Ascending aorta (tissue), 2 donors: ENCODE measurements at places on chromosomes 6 and 20.

DNA sequence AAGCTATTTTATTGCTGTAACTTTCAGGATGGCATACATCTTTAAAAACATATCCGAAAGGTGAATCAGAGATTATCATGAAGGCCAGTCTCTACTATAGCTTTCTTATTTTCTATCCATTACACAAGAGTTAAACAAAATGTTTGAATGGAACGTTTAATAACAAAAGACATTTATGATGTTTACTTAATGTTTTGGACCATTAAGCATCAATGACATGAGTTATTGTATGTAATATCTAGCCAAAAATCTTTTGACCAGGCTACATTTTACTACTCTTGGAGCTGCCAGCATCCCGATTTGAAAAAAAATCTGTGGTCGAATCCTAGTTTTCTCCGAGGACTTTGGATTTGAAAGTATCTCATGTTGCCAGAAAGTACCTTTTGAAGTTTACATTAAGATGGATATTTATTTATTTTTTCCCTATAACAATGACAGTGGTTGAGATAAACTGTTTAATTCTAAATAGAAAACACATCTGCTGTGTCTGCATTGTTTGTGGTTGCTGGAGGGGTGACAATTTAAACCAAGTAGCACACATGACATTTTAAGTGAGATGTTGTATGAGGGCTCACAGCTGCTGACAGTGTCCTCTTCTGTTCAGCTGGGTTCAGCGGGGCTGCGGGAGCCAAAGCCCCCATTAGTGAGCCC lies 293.7 kb upstream of the TCF21 start:
- no peak for DNase-seq

GRCh38 chr6:13471184-13471583 lies 16.2 kb downstream of the GFOD1 start:
- no peak for DNase-seq

DNA sequence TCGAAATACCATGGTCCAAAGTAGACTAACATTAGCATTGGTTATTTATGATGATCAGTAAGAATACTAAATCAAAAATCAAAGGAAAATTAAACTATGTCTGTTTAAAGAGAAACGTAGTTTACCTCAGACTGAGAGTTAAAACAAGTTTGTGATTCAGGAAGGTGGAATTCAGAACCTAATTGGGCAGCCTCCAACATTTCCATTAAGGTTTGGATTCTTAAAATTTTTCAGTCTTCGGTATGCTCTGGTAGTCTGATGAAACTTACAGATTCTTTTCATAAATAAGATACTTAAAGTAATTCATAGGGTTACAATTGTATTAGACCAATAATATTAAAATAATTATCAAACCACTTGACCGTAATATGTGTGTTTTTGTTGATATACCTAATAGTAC lies 18.6 kb downstream of the HFE start:
- DNase-seq: no peak

DNA sequence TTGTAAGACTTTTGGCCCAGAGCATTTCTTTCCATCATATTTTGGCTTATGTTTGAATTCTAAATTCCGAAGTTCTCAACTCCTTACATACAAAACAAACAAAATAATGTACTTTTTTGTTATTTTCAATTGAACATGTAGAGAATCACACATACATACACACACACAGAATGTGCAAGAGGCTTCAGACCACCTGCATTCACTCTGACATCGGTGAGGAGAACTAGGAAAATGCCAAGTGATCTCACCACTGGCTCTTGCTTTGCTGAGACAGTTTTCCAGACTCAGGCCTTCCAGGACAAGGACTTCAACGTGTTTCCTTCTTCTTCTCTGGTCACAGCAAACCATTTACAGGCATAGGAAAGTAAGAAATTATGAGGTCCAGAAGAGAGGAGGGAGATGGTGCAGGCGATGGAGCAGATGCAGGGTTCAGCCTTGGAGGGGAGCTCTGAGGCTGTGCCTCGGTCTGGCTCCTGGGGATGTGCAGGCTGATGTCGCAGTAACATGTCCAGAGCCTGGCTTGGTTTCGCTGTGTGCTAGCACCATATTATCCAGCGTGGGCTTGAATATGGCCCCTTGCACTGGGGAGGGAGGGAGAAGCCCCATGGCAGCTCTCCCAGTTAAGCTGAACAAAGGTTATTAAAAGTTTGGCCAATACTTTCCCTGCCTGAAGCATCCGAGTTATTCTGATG lies 93.4 kb downstream of the DACT2 start:
- no peak for DNase-seq

- no peak for DNase-seq
These were observed 193.9 kb downstream of the ZNF217 start for GRCh38 chr20:53399592-53400335.

- DNase-seq: no peak
These were observed 112.0 kb upstream of the CCN2 start for GRCh38 chr6:132063204-132063603.

- no peak for DNase-seq
These were observed 181.5 kb upstream of the LAMP5 start for GRCh38 chr20:9332791-9333479.

DNA sequence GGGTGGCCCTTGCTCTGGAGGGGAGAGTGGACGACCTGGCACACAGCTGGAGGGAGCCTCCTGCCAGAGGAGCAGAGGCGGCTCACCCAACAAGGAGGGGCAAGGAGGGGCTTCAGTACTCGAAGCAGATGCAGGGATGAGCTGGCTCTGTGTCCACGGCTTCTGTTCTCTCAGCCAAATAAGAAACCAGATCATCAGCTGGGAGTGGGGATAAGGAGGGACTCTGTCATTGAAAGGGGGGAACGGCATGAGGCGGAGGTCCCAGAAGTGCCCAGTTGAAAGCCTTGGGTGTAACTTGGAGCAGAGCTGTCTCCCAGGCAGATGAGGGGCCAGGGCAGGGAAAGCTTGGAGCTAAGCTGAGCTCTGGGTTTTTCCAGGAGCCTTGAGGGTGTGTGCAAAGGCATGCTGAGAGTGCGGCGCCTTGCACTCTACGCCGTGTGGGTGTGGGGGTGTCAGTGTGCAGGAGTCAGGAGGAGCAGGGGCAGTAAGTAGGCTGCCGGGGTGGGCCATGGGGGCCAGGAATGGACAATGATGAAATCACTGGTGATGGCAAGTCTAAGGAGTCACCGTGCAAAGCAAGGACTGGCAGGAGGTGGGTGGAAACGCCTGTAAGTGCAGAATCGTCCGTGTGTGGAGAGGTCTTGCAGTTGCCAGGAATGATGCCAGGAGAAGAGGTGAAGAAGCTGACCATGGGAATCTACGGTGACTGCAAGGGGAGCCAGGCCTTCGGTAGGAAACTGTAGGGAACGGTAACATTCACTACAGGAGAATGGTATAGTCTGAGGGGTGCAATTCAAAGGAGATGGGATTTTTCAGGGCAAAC lies 85.4 kb upstream of the FOXQ1 start:
- DNase-seq: no peak

- DNase-seq: no peak
These were observed 283.0 kb downstream of the TSHZ2 start for GRCh38 chr20:53255102-53255710.

DNA sequence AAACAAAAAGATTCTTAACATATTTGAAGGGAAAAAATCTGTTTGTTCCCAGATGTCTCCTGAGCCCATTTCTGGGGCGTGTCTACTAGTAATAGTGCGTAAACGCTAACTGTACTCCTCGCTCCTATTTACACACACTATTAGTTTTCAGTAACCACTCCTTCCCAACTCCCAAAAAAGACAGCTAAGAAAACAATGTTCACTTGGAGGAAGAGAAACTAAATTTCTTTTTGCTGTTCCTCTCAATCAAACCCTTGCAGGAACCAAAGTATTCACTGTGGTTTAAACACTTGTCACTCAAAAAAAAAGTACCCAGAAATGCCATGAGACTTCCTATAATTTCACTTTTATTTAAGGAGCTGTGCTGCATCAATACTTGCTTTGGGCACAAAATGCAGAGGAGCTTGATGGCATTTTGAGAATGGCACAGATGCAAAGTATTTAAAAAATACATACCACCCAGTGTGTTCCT lies 118.2 kb downstream of the BACH2 start:
- no peak for DNase-seq

DNA sequence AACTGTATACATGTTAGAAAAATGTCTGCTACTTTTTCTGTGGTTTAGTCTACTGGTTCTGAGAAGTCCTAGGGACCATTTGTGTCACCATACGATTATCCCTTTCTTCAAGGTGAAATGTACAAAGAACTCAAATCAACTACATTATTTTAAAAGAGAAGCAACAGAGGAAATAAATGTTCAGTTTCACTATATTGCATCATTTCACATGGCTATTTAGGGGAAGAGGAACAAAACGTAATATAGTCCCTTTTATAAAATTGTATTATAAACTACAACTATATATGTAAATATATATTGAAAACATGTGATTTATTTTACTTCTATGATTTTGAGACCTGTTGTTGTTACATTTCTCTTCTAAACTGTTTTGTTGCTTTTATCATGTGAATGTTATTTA lies 1308.0 kb downstream of the EPHA7 start:
- no peak for DNase-seq

DNA sequence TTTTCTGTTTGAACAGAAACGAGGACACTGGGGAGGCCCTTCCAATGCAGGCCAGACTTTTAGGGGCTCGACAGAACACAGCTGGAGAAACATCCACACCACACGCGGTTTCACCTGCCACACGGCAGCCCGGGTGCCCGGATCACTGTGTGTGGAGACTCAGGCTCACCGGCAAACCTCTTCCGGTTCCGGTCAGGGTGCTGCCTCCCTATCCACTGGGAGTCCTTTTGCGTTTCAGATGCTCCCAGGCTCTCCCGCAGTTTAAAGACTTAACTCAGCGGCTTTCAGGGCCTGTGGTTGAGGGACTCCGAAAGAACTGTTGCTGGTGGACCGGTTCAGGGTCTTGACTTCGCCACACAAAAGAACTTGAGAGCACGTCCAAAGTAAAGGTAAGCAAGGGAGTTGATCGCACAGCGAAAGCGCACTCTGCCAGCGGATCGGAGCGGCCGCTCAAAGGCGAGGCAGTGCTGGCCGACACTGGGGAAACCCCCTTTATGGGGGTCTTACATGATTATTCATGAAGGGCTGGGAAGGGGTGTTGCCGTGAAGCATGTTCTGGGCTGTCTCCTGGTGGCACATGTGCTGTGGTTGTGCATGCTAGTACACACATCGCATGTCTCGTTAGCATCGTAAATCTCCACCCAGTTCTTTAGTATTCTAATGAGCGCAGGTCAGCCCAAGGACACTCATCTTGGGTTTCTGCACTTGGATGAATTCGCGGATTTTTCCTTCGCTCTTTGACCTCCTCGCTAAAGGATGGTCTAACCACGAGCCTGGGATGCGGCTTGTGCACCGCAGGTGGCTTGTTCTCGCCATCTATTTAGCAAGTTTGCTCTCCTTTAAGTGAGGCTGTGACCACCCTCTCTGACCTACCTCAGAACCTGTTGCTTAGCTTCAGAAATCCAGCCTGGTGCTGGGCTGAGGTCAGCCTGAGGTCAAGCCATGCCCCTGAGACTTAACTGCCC lies 180.3 kb downstream of the CDH26 start:
- no peak for DNase-seq

- no peak for DNase-seq
These were observed 11.8 kb upstream of the FERMT1 start for GRCh38 chr20:6134592-6134991.

- no peak for DNase-seq
These were observed 688 bp downstream of the COMMD7 start for GRCh38 chr20:32742322-32743236.

- no peak for DNase-seq
These were observed 24.7 kb downstream of the ZSCAN31 start for GRCh38 chr6:28311139-28311823.

- no peak for DNase-seq
These were observed 22.4 kb upstream of the GLP1R start for GRCh38 chr6:39026175-39026574.

- no peak for DNase-seq
These were observed 11.2 kb upstream of the GRM1 start for GRCh38 chr6:146017672-146018071.

DNA sequence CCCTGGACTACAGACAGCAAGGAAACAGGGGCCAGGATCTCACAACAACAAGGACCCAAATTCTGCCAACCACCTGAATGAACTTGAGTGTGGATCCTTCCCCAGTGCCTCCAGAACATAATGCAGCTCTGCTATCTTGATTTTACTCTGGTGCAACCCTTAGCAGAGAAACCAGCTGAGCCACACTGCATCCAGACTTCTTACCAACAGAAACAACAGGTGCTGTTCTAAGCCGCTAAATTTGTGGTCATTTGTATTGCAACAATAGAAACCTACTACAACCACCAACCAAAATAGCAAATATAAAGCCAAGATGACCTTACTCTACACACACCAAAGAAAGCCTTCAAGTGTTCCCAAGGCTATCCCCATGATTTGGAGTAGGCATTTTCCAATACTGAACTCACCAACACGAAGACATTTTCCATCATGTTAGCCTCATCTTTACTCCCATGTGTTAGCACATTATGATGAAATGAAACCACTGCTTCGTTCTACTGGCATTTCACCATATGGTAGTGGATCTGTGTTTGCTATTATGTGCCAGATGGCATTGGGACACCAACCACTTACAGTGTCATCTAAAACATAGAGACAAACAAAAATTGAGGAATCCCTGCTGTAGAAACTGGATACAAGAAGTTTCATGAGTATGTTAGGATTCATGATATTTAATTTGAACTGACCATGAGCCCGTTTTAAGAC lies 249.8 kb upstream of the ID4 start:
- no peak for DNase-seq

DNA sequence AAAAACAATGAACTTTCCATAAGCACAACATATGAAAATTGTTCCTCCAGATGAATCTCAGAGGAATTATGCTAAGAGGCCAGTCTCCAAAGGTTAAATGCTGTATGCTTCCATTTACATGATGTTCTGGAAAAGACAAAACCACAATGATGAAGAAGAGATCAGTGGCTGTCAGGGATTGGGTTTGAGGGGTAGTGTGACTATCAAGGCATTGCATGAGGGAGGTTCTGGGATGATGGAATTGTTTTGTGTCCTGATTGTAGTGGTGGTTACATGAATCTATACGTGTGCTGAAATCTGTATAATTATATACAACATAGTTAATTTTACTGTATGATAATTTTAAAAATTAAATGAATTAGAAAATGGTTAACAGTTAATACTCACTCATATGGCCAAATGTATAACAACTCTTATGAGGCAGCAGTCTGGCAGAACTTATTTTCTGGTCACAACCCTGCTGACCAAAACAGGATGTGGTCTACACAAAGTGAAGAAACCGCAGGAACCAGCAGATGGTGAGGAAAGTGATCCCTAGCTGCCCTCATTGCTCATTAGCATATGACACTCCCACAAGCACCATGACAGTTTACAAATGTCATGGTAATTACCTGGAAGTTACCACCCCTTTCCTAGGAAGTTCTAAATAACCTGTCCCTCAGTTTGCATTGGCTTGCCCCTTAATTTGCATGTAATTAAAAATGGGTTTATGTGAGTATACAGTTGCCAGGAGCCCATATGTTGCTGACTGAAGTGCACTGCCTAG lies 31.9 kb downstream of the NSFL1C start:
- DNase-seq: peak; percentile 23

GRCh38 chr20:22462975-22463914 lies 121.1 kb downstream of the FOXA2 start:
- no peak for DNase-seq

GRCh38 chr6:131387562-131388447 lies 185.2 kb upstream of the ARG1 start:
- no peak for DNase-seq
